NCI-H1417 (cell line): ENCODE measurements at places on chromosomes 3 and 15.

DNA sequence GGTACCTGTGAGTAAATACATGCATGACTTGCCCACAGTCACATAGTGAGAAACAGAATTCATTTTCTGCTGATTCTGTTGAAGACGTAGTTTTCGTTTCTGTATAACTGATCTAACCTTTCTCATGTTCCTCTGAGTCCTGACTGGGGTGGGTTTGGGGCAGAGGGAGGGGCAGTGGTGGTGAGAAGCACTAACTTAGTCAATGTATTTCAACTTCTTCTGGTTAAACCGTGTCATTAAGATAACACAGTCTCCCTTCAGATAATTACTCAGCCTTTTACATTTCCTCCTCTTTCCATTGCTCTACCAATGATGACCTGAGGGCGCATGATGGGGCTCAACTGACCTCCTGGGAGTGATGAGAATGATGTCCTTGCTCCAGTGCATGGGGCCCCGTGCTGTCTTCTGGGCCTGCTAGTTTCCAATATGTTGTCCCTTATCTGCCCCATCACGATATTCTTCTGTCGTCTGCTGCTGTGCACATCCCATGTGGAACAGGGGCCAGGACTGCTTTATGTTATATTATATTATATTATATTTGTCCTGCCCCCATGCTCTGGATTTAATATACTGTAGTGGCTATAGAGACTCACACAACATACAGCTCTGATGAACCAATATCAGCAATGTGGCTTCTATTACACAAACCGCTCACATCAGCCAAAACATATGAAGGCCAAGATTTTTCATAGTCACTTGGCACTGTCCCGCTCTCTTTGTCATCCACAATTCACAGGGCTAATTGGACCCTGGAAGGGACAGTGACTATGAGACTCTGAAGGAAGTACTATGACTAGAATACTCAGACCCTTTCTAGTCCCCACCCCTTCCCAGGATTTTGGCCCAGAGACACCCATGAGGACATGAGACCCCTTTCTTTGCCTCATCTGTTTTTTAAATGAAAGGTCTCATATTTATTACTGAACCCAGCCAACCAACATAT lies 407.1 kb upstream of the MCTP2 start:
- DNase-seq = no peak

DNA sequence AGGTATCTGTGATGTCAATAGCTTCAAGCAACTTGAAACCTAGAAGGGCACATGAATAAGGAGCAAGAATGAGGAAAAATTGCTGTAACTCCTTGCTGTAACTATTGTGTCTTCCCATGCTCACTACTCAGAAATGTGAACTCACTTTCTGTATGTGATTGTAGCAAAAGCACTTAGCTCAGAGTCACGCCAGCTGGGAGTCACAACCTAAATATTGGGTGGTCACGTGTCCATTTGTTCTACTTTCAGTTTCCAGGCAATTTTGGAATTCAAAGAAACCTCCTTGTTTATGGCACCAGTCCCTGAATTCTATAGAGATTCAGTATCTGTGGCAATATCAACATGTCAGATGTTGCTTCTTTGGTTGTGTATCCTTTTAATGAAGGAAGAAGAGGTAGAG lies 241.6 kb upstream of the AZI2 start:
- DNase-seq = no peak

DNA sequence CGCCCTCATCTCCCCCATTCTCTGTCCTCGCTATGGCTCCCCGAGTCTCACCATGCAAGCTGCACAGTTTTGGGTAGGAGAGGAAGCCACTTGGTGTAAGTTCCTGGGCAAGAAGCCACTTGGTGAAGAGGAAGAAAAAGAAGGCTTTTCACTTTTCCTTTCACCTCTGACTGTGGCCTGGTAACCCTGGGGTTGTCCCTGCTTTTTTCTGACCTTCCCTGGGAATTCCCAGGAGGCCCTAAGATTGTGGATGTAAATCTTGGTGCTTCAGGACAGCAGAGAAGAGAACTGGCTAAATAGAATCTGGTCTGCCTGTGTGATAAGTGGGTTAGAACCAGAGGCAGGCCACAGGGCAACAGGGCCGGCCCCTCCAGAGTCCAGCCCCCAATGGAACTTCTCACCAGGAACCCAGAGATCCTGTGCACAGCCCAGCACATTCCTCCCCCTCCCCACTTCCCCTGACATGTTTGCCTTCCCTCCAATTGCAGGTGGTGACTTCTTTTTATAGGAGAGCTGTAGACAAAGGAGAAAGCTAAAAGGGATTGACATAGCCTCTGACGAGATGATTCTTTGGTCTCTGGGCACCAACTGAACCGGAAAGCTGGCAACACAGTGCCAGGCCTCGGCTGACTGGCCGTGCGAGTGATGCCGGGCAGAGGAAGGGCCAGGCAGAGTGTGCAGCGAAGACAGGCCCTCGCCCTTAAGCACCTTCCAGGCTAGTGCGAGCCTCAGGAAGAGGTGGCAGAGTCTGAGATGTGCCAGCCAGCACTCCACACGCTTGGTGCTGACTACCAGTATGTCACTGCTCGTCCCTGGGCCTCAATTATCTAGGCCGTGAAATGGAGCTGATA lies 19.4 kb upstream of the SKOR1 start:
- DNase-seq = no peak

DNA sequence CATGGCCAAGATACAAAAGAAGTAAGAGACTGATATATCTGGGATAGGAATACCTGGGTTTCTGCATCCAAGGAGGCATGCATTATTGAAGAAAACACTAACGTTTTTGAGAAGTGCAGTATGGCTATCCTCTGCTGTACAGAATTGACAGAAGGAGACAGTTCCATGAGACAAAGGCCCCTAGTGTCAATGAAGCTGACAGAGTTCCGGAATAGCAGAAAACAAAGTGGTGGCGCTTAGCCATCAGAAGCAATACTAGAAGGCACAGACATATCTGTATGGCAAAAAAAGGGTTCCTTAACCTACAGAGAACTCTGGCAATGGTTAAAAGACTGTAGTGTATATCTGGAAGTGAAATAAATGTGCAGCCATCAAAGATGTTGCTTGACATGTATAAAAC lies 77.8 kb downstream of the VGLL3 start:
- DNase-seq = no peak

DNA sequence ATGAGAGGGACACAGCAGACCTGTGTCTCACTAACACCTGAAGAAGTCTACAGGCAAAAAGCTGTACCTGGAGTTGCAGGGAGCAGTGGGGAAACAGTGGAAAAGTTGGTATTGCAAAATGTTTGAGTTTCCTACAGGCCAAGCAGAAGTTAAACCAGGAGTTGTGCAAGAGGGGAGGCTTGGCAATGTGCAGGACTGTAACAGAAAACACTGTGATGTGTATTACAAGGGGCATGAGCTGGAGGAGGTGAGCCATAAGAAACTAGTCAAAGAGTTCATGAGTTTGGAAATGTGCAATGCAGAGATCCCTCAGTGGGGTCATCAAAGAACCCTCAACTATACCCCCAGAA lies 47.1 kb upstream of the SERPINI2 start:
- no peak for DNase-seq

- DNase-seq = no peak
These were observed 63.7 kb upstream of the SIAH2 start for GRCh38 chr3:150826466-150827282.

GRCh38 chr15:94206463-94207167 lies 24.7 kb upstream of the MCTP2 start:
- DNase-seq = no peak

DNA sequence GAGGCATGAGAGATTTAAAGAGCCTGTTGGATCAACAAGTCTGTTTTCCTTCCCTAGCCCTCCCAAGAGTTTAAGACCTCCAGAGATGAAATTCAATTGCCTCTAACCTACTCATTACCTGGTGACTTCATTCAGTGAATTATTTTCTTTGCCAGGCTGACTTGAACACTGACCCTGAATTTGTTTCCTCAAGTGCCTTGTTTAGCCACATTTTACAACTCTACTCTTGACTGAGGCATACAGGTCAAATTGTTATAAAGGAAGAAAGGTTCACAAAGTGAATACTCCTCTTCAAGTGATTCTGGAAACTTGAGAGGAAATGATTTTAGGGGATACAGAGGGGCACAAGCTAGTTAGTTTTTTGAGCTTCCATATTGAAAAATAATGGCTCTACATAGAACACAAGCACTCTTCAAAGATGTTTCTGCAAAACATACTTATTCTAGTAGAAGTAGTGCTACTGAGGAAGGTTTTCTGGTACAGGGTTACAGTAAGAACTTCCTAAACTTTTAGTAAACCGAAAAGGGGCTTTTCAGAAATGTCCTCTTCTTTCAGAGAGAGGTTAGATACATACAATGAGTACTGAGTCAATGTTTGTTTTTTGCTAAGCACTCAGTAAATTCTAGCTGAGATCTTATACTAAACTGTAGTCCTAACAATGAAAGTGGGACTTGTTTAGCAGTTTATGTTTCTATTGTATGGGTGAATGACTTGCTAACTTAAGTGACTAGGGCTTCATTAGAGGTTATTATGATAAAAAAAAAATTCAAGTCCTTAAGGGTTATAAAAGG lies 137.4 kb upstream of the SATB1 start:
- DNase-seq = no peak

DNA sequence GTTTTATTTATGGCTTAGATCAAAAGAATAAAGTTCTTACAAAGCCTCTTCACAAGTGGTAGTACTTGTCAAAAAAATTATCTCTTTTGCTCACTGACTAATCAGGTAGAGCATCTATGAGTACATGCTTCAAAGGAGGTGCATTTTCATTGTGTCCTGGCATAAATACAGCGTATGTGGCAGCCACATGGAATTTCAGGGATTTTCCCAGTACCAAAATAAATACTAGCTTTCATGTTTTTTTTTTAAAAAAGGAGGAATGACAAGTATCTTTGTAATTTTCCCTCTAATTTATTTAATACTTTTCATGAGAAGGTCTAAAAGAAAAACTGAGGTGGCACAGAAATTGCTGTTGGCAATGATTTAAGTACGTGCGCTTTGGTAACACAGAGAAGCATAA lies 597.8 kb upstream of the ALCAM start:
- DNase-seq = no peak

GRCh38 chr3:190539526-190539925 lies 25.6 kb downstream of the IL1RAP start:
- no peak for DNase-seq

DNA sequence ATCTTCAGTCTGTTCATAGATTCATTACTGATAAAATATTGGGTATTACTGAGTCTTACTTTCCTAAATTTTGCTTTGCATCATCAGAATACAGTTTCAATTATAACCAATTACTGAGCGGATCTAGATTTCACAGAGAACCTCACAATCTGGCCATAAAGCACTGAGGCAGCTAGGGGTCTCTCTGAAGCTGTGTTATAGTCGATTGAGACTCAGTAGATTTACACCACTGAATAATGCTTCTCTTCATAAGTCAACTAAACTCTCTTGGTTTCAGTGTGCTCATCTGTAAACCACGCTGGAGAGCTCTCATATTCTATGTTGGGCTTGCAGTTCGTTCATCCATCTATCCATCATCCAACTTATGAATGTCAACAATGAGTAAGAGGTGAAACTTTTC lies 180.6 kb downstream of the GREM1 start:
- DNase-seq = no peak

- no peak for DNase-seq
These were observed 11.3 kb downstream of the NRROS start for GRCh38 chr3:196650740-196651311.

DNA sequence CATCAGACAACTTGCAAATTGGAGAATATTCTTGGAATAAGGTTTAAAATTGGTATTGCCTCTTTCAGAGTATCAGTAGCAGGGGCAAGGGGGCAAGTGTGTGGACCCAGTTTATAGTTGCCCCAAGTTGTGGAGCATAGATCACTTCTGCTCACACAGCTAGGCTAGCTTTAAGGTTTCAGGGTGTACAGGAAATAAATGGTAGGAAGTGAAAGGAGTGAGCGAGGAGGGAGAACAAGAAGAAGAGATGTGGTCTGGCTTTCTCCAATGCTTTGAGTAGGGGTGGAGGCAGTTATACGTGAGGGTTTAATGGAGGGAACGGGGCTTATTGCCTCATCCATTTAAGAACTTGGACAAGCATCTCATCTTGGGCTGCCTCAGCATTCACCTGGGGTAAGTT lies 290.0 kb upstream of the CFAP20DC start:
- no peak for DNase-seq

DNA sequence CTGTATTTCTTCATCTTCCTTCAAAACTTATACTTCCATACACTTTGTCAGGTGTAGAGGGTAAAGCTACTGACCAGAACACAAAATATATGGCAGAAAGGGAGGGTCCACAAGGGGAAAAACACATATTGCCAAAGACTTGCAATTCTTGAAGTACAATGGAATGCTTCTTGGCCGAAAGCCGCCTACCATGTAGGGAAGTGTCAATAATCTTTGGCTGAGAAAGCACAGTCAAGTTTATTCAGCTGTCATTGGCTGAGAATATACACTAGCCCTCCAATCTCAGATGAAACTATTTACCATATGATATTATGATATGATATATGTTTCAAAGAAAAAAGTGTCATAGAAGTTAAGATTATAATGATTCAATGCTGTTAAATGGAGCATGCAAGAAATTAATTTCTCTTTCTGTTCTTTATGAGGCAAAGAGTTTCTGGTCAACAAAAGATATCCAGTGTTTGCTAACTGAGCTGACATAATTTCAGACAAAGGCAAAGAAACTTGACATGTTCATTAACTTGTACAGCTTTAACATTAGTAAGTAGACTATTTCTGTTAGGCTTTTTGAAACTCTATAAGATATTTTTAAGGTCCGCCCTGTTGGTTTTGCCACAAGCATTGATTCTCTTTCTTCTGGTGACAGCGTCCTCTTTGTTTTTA lies 89.0 kb upstream of the LPP start:
- DNase-seq = no peak

DNA sequence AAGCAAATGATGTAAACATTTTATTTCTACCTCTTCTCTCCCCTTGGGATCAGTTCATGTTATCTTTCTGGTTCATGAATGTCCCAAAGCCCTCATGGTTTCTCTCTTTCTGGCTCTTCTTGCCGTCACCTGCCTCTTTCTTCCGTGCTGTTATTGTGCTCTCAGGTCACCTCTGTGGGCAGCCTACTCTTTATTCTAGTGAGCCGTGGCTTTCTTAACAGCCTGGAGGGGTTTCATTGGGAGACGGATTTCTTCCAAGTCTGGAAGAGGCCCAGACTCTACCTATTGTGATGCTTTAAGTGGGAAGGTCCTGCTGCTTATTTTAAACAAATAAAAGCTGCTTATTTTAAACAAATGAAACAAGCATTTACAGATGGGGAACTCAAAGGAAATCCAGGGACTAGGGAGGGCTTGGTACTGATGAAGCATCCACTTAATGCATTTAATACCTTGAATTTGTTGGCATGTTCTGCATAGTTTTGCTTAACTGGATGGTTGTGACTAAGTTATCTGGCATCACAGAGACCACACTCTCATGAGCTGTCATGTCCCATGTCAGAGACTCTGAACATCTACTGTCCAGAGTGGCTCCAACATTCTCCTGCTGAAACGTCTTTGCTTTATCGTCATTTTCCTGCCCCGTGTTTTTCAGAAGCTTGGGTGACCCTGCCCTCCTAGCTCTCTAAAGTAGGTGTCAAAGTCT lies 443.3 kb downstream of the GABRG3 start:
- peak; percentile 22 for DNase-seq

- DNase-seq = no peak
These were observed 82.4 kb downstream of the WWTR1 start for GRCh38 chr3:149575213-149575960.

GRCh38 chr3:119524931-119525662 lies 26.8 kb downstream of the TIMMDC1 start:
- DNase-seq = no peak
